A549 treated with CORT108297 at 1 μM for 4 hours (cell line): ENCODE measurements at places on chromosomes 2 and 18. TPM values are rescaled to one million over a fixed set of nuclear protein-coding genes. Genes with fewer than 3 reads are reported as not detected.

Gene CNDP2
- 72.9 to 88.7 TPM (median 78.6 TPM) in 5 replicates for total RNA-seq

Gene SIX3
- 0.36 to 0.58 TPM (median 0.52 TPM) in 5 replicates for total RNA-seq

Gene C2orf66
- 0.06 to 0.13 TPM (median 0.07 TPM) in 3 of 5 replicates, not detected in the others for total RNA-seq

Gene ALKAL2
- not detected in 5 replicates for total RNA-seq

Gene SNED1
- total RNA-seq = 0.18 to 0.62 TPM (median 0.55 TPM) in 5 replicates

Gene SCN7A
- total RNA-seq = 0.01 TPM in 1 of 5 replicates, not detected in the others

Gene FOXI3
- total RNA-seq = 0.05 TPM in 1 of 5 replicates, not detected in the others
